ENCODE measurements at places on chromosomes 3 and 15.
A peak's percentile ranks its signal among the peaks of the same experiment; 100 is the strongest.

DNA sequence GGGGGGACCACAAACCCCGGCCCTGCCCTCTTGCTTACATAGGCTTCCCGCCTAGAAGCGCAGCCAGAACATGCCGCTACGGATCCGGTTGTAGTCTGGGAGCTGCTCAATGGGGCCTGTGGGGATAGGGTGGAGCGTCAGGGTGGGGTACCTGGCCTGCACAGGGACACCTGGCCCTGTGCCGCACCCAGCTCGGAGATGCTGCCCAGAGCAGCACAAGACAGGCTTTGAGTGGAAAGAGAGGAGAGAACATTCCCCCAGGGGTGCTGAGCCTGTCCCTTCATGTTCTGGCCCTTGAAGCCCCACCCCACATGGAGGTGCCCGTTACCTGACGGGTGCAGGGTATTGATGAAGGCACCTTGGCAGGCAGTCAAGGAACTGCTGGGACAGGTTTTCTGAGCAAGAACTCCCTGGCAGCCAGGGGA is 4.0 kb upstream of the COL7A1 start:
- DNase-seq, result no peak

GRCh38 chr15:65333148-65333820 is 28.8 kb downstream of the RNU5B-1 start:
- DNase-seq, result no peak

GRCh38 chr15:27757052-27757451 is 342.1 kb downstream of the OCA2 start:
- no peak for DNase-seq

GRCh38 chr15:23648920-23649515 is 1.4 kb upstream of the MAGEL2 start:
- peak; percentile 19 for DNase-seq

GRCh38 chr15:101113114-101114005 is 138.5 kb downstream of the CHSY1 start:
- no peak for DNase-seq

- DNase-seq, result no peak
Measured at GRCh38 chr3:132784502-132785025, 62.4 kb upstream of the NPHP3 start.

DNA sequence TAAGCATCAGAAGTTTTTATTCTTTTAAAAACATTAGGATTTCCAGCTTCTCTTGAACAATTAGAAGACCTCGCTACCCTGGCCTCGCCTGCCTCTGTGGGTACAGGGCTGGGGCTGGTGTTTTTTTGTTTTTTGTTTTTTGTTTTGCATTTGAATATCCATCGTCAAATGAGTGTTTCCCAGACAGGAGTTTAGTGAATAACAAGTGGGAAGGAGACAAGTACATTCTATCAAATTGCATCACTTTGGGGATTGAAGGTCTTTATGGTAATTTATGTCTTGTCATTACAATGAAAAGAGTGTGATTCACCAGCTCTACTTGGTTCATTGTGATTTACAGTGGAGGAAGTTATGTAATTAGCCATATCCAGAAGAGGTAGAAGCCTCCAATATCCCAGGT is 161.1 kb upstream of the UBE2E1 start:
- DNase-seq, result no peak

DNA sequence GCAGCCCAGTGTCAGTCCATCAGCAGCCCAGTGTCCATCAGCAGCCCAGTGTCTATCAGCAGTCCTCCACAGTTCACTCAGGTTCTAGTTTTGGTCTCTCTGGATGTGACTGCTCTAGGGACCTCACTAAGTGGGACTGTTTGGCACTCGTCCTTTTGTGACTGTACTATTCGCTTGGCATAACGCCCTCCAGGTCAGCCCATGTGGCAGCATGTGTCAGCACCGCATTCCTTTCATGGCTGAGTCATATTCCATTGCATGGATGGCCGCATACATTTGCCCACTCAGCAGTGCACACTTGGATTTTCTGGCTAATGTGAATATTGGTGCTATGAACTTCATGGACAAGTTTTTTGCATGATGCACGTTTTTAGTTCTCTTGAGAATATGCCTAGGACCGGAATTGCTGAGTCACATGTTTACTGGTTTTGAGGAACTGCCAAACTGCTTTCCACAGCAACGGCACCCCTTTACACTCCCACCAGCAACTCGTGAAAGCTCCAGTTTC is 16.4 kb downstream of the CHST13 start:
- peak; percentile 18 for DNase-seq

DNA sequence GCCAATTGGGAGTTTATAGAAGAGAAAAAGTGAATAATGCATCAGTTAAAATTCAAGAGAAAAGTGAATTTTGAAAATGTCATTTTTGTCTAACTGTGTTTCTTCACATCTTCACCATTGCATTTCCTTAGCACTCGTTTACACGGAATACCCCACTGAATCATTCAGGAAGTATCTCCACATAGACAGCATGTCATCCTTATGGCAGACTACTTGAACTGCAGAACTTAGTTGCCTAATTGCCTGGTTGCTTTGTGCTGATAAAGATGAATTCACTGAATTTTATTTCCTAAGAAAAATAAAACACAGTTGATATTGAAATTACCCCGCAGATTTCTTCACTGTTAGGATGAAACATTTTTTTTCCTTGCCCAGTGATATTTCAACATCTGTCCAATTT is 627.1 kb downstream of the ROBO1 start:
- DNase-seq, result no peak

DNA sequence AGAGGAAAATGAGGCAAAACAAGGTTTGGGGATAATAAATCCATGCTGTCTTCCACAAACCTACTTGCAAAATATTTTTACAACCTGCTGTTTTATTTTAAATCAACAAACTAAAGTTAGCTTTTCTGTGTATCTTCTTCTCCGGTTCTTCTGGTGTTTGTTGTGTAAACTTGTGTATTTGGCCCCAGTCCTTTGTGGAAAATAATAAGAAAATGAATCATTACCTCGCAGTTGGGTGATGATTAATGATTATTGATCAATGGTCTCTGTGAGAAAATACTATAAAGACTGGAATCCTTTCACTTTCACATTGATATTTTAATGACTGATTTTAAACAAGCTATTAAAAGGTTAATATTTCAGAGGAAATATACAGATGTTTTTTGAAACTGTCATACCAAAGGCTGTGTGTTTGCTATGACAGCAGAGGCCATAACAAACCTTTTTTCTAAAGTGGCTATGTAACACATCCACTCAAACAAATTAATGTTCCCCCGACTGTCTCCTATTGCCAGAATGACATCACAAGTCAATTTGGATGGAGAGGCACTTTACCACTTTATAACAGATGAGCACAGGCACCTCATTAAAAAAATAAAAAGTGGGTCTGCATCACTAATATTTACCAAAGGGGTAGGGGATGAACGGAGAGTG is 152.5 kb downstream of the MEX3B start:
- DNase-seq, result no peak

GRCh38 chr15:68309024-68309423 is 31.5 kb downstream of the FEM1B start:
- DNase-seq, result no peak

DNA sequence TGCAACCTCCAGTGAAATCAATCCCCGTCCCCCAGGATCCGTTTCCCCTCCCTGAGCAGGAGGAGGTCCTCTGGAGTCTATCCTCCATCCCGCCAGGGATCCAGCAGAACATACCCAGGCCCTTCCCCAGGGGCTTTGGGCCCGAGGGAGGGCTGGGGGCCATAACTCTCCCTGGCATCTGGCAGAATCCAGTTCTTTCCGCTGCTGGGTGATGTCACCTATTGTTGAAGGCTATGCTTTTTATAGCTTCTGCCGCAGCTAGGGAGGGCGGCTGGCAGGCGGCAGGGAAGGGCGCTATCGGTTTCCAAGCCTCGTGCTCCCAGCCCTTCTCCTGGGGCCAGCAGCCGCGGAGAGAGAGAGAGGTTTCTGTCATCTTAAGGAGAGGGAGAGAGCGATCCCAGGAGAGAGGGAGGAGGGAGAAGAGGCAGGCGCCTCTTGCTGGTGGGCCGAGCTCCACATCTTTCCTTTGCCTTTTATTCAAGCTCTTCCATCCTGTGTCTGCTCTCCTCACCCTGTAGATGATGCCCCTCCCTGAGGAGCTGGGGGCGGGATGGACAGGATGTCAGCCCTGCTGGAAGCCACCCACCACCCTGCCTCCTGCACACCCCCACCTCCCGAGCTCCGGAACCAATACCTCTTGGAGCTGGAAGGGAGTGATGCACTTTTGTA is 120.1 kb downstream of the ANP32A start:
- peak; percentile 91 for DNase-seq

DNA sequence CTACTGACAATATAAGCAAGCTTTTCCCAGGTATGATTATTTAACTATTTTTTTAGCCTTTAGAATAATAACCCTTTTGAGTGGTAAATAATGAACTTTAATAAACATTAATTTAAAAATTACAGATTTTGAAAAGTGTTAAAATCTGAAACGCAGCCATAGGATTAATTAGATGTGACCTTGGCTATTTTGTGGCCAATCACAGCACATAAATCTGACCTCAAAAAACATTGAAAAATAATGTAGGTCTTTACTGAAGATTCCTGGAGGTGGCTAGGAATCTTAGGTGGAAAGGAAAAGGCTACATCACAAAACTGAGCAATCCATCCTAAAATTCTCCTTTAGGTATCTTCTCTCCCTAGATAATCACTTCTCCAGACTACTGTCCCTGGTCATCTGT is 18.1 kb downstream of the SCG3 start:
- no peak for DNase-seq

GRCh38 chr15:35980719-35981118 is 434.8 kb upstream of the DPH6 start:
- no peak for DNase-seq

DNA sequence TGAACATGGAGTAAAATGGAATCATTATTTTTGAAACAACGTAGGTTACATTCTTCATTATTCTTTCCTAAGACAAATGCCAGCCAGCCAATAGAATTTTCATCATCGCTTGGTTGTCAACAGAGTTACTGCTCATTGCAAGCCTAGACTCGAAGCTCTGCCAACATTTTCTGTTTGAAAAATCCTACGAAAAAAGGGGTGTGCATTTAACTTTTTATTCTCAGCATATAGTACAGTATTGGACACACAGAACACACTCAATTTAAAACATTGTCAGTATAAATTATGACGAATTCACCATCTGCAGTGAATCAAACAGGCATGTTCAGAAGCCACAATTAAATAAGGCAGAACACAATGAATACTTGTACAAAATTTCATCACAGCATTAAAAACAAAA is 232.1 kb downstream of the NR1D2 start:
- DNase-seq, result no peak

DNA sequence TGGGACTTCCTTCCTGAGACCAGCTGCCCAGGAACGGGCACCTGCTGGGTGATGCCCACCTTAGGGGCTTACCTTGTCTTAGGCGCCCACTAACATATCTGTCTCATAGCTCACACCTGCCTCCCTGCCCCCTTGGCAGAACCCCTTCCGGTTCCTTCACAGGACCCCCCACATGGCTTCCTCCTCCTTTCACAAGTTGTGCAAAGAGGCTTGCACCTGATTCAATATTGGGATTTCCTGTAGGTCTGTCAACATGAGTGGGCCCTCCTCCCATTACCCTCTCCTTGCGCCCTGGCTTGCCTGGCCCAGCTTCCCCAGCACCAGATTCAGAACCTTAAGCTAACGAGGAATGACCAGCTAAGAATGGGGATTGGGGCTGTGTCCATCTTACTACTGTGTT is 633 bp downstream of the THPO start:
- DNase-seq, result no peak

DNA sequence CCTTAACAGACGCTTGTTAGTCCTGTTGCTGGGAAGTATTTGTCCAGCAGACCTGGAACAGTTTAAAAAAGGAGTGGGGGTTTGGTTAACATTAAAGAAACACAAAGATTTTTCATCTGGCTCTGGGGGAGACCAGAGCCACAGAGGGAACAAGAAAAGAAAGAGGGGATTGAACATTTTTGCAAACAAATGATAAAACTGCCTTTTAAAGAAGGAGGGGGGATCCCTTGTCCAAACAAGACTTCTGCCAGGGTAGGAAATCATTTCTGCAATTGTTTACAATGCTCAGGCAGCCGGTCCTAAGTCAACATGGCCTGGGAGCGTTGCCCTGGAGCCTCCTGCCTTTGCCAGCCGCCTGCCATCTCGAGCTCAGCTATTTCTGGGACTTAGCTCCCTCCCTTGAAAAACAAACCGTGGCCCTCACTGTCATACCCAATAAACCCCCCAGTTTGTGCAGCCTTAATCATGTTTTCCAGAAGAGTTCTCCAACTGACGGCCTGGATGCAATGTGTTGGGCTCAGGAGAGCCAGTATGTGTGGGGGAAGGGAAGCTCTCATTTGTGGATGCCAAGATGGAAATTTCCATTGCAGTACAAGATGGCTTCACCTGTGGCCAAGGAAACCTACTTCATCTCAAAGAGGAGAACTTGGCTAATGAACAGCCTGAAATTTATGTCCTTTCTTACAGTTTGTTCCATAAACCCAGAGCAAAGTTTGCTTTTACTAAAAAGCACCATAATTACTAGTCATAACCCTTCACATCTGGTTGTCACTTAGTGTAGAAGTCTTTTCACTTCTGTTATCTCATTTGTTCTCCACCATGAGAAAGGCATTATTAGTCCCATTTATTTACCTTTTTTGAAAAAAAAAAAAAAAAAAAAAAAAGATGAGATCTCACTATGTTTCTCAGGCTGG is 75.9 kb upstream of the RNU6-1 start:
- peak; percentile 57 for DNase-seq

DNA sequence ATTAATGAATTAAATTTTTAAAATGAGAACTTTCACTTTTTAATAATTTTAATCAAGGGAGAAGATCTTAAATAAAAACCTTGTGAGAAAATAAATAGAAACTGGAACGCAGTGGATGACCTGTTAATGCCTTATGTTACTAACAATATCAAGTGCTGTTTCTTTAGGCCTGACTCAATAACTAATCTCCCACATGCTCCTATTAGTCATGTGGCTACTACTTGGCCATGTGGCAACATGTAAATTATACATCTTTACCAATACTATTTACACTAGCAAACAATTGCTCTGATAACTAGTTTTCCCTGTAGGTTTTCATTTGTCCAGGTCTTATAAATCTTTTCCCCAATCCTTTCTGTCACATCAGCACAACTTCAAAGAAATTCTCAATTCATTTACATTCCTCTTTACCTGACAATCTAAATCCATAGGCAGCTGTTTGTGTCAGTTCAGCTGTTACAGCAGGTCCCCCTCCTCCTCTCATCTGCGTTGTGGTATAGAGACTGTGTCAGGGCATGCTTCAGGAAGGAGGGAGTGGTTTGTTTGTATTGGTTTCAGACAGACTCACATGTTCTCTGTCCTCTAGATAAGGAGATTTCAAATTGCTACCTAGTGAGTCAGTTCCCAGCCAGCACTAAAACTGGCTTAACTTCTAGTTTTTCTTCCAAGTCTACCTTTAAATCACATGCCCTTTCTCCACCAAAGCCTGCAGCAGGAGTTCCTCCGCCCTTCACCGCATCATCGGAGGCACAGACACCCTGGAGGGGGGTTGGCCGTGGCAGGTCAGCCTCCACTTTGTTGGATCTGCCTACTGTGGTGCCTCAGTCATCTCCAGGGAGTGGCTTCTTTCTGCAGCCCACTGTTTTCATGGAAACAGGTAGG is 11.3 kb upstream of the C3orf52 start:
- DNase-seq, result no peak
